ENCODE measurements at places on chromosomes 2 and 18.

GRCh38 chr2:219627103-219628100, at the start of gene SLC4A3:
Gene SLC4A3, plus strand, starts transcription at chr2:219627630. Its CDS starts 363 bp downstream, at chr2:219627993.
- peak; percentile 1 for DNase-seq

DNA sequence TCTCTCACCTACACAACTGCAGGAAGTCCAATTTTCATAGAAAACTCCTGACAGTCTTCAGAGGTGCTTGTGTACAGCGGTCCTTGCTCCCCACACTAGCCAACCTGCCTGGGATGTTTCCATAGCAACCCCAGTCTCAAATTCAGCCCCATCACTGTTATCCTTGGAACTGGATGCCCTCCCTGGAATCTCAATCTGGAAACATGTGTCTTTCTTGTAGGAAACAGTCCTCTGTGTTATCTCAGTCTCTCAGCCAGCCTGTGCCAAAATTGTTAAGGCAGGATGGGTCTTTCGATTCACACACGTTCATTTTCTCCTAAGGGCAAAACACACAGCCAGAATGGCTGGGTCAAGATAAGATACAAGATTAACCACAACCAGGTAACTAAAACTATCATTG, 295.5 kb upstream of the RND3 start:
- no peak for DNase-seq

- DNase-seq = peak; percentile 99
These were observed at the start of gene IMP4 for GRCh38 chr2:130342533-130343275. Gene IMP4, plus strand, starts transcription at chr2:130342897. Its CDS starts 36 bp downstream, at chr2:130342933.

DNA sequence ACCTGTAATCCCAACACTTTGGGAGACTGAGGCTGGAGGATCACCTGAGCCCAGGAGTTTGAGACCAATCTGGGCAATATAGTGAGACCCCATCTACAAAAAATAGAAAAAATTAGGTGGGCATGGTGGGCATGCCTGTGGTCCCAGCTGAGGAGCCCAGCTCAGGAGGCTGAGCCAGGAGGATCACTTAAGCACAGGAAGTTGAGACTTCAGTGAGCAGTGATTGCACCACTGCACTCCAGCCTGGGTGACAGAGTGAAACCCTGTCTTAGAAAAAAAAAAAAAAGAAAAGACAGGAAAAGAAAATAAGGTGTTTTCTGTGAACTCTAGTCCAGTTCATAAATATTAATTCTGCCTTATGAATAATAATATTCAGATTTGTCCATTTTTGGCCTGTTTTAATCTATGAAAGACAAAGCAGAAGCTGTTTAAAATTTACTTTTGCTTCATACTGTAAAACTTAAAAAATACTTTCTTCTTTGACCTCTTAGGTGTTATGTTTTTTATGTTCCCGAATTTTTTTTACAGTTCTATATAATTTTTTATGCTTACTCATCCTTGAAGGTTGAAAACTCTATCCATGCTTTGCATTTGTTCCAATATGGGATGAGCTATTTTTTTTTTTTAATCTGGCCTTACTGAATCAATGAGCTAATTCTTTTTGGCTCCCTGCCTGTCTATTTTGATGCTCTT, 8.4 kb upstream of the ANXA4 start:
- no peak for DNase-seq

GRCh38 chr2:28958689-28959088, 22.4 kb upstream of the TOGARAM2 start:
- DNase-seq = peak; percentile 65

DNA sequence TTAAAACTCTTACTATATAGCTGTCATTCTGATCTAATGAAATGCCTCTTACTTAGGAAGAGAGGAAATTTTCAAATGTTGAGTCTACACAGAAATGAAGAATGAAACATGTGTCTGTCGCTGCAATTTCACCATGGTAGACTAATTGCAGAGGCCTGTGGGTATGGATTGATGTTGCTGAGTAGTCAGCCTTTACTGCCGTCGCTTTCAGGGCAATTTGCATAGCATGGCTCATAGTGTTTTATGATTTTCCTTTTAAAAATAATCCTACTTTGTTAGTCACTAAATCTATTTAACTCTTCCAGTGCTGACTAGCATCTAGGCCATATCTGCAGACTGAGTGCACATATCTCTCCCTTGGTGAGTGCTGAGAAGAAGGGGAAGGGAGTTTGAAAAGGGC, 819.2 kb downstream of the SATB2 start:
- DNase-seq = no peak

- no peak for DNase-seq
These were observed 145.7 kb downstream of the ZEB2 start for GRCh38 chr2:144374163-144374661.

- DNase-seq = no peak
These were observed 22.1 kb downstream of the FAM171B start for GRCh38 chr2:186716004-186716403.

- DNase-seq = peak; percentile 69
These were observed 62.0 kb downstream of the CACNB4 start for GRCh38 chr2:152036611-152037469.

- no peak for DNase-seq
These were observed 2.6 kb downstream of the SEC11C start for GRCh38 chr18:59142274-59142673.

- no peak for DNase-seq
These were observed 125.2 kb upstream of the GAREM1 start for GRCh38 chr18:32595832-32596231.

- DNase-seq = no peak
These were observed 137.8 kb downstream of the PID1 start for GRCh38 chr2:229133155-229133772.

DNA sequence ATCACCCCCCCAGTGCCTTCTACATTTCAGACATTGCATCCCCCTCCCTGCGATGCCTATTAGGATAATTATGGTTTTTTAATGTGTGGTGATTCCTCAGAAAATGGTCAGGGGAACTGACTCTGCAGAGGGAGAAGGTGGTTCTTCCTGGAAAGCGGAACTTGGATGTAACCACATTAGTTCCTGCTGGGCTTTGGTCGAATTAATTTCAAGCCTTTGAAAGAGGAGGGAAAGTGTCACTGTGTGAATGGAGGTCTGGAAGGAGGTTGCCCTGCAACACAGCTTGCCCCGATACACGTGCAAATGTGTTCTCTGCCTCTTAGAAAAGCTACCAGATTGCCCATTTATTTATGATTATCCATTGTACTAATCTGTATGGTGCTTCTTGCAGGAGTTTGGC, 63.2 kb upstream of the TPO start:
- no peak for DNase-seq

- DNase-seq = no peak
These were observed 220.9 kb upstream of the EPHA4 start for GRCh38 chr2:221792971-221793521.

- DNase-seq = no peak
These were observed 167.1 kb upstream of the SIX2 start for GRCh38 chr2:45176390-45176789.

GRCh38 chr2:95138702-95139101, 17.1 kb upstream of the MRPS5 start:
- DNase-seq = no peak

- DNase-seq = no peak
These were observed 31.3 kb upstream of the MSTN start for GRCh38 chr2:190093793-190094192.

DNA sequence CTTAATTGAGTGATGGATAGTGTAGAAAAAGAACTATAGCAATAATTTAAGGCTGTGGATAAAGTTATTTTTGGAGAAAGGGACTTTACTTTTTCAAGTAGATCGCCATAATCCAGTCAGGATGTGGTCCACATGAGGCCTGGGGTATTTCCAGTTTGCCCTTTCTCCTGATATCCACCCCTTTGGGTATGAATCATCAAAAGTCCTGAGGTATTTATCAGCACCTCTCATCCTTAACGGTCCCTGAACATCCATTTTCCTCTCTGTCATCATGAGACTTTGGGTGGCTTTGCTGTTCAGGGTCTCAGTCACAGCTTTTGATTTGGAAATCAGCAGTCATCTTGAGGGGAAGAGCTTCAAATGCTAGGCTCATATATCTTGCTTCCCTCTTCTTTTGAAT, 39.3 kb upstream of the ELAC1 start:
- no peak for DNase-seq

GRCh38 chr2:170814533-170815230, 2.0 kb upstream of the GAD1 start:
- DNase-seq = no peak

DNA sequence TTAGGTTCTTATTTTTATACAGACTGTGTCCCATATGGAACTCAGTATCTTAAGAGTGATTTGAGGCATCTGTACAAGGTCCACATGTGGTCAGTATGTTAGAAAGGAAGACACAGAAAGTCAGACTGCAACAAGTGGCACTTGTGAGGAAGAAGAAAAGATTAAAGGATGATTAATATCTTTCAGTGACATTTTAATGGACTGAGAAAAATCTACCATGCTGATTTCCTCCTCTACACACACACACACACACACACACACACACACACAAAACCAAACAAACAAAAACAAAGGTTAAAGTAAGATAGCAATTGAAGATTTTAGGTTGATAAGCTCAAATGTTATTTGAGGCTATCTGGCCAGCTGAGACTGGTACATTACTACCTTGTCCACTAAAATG, 94.5 kb upstream of the CHRNA1 start:
- no peak for DNase-seq

GRCh38 chr2:558879-559278, 118.3 kb downstream of the TMEM18 start:
- no peak for DNase-seq

GRCh38 chr2:174125090-174125489, 123.2 kb downstream of the OLA1 start:
- DNase-seq = no peak

DNA sequence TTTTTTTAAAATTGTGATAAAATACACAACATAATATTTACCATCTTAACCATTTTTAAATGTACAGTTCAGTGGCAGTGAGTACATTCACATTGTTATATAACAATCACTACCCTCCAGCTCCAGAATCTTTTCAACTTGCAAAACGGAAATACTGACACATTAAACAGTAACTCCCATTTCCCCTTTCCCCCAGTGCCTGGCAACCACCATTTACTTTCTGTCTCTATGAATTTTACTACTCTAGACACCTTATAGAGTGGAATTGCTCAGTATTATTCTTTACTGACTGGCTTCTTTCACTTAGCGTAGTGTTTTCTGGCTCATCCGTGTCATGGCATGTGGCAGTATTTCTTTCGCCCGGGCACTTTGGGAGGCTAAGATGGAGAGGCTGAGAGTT, 32.6 kb downstream of the FASTKD2 start:
- DNase-seq = no peak

DNA sequence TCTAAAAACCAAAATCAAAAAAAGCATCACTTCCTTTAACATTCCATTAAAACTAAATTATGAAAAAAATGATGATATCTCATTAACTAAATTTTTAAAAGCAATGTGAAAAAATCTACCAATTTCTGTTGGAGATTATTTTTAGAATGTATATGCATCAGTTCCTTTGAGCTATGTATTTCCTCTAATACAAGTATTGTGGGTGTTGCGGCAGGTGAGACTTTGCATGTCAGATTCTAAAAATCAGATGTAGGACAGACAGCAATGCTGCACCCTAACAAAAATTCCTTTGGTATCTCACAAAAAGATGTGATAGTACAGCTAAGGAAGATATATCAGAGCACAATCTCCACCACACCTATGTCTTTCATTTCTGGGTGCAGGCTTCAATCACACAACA, 6.8 kb downstream of the MBD2 start:
- DNase-seq = no peak
